ENCODE measurements at places on chromosomes 12 and 14. TPM values are rescaled to one million over a fixed set of nuclear protein-coding genes. Genes with fewer than 3 reads are reported as not detected.

DNA sequence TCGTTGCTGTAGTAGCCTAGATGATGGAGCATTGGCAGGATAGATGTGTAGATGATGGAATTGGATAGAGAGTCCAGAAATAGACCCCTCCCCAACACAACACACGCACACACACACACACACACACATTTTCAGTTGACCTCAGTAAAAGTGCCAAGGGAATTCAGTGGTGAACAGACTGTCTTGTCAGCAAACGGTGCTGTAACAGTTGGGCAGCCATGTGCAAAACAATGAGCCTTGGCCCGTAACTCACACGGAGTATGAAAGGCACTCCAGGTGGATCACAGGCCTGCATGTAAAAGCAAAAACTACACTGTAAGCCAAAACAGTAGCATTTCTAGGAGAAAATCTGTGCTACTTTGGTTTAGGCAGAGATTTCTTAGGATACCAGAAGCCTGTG is 87.8 kb downstream of the DDX51 start:
- DNase-seq: no peak

- DNase-seq: no peak
These were observed 58.9 kb upstream of the RNU6-7 start for GRCh38 chr14:32142754-32143437.

DNA sequence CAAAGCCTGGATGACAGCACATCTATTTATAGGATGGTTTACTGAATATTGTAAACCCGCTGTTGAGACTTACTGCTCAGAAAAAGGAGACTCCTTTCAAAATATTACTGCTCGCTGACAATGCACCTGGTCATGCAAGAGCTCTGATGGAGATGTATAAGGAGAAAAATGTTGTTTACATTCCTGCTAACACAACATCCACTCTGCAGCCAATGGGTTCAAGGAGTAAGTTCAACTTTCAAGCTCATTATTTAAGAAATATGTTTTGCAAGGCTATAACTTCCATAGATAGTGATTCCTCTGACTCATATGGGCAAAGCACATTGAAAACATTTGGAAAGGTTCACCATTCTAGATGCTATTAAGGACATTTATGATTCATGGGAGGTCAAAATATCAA is 201.7 kb downstream of the SNAPC1 start:
- DNase-seq: no peak

TROAP gene
- total RNA-seq: 0.81 TPM

KLRK1 gene
- total RNA-seq: 0.45 TPM

- no peak for DNase-seq
These were observed 5.8 kb downstream of the NDUFA12 start for GRCh38 chr12:94997726-94998125.

TBX5 gene
- not detected for total RNA-seq

GRCh38 chr14:36510078-36510799 is 9.8 kb downstream of the NKX2-1 start:
- DNase-seq: no peak

PMCH gene
- not detected for total RNA-seq

GCN1 gene
- total RNA-seq: 70.6 TPM

CIDEB gene
- 2.4 TPM for total RNA-seq

- no peak for DNase-seq
These were observed 126.6 kb upstream of the BCL2L14 start for GRCh38 chr12:11943919-11944700.

- DNase-seq: no peak
These were observed 143.8 kb upstream of the FGD4 start for GRCh38 chr12:32255588-32255987.

- DNase-seq: no peak
These were observed 63.1 kb upstream of the SLC38A2 start for GRCh38 chr12:46435625-46436024.

DCN gene
- 31.7 TPM for total RNA-seq

GRCh38 chr14:94532447-94532846 is 23.2 kb upstream of the SERPINA12 start:
- DNase-seq: no peak

TEP1 gene
- total RNA-seq: 16.9 TPM

AVPR1A gene
- 1.2 TPM for total RNA-seq

DNA sequence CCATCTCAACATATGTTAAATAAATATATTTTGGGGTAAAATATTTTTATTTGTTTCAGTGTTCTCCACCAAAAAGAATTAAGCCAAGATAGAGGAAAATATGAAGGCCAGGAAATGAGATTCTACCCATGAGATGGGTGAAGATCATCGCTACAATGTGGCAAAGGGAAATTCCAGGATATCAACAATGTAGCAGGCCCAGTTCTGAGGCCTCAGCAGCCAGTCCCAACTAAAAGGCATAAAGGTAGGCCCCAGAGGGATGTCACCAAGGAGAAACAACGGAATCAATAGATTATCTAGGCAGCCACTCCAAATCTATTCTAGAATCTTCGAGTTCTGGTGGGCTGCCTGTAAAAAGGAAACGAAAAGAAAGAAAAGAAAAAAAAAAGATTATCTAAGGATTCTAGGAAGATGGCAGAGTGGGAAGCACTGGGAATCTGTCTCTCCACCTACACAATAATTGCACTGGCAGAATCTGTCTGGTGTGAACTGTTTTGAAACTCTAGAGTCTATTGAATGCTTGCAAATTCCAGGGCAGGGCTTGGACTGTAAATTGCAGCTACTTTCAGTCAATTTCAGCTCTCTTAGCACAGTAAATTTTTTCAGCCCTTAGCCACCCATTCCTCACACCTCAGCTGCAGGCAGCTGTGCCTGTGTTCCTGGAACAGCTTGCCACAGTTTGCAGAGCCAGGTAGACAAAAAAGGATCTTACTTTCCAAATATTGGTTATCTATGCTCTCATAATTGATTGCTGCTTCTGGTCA is 33.1 kb upstream of the MMP19 start:
- DNase-seq: no peak

- no peak for DNase-seq
These were observed 41.3 kb downstream of the JDP2 start for GRCh38 chr14:75469164-75469563.

CNTN1 gene
- total RNA-seq: 330 TPM

- no peak for DNase-seq
These were observed 59.1 kb upstream of the GALNT9 start for GRCh38 chr12:132388379-132389015.

- no peak for DNase-seq
These were observed 139.2 kb downstream of the SLC2A13 start for GRCh38 chr12:39966721-39967120.

HNF1A gene
- total RNA-seq: not detected

VDR gene
- total RNA-seq: 2.1 TPM

DNA sequence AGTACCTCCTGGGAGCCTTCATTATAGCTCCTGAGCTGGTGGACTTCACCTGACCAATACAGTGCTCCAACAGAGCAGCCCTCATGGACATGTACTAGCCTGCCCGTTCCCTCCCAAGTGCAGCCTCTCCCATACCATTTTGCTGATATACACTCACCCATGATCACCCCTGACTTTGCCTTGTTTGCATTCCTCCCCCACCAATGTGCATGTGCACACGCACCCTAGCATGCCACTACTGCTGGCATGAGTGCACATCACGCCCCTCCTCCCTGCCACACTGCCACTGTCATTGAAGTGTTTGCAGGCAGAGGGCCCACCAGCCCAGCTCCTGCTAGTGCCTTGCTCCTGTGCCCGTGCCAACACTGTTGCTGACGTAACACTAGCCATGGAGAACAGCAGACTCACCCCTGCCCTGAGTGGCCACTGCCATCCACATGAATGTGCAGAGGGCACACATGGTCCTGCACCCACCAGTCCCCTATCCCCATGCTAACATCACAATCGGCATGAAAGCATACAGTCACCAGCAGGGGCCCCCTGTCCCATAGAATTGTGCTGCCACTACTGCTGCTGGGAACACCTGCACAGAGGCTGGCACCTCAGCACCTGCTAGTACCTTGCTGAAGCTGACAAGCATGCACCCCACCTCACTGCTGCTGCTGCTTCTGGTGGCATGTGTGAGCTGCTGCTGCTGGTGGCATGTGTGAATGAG is 110.3 kb downstream of the SINHCAF start:
- no peak for DNase-seq

GPD1 gene
- 10.5 TPM for total RNA-seq

GRCh38 chr14:61744238-61744637 is 18.0 kb upstream of the SNAPC1 start:
- no peak for DNase-seq

DNA sequence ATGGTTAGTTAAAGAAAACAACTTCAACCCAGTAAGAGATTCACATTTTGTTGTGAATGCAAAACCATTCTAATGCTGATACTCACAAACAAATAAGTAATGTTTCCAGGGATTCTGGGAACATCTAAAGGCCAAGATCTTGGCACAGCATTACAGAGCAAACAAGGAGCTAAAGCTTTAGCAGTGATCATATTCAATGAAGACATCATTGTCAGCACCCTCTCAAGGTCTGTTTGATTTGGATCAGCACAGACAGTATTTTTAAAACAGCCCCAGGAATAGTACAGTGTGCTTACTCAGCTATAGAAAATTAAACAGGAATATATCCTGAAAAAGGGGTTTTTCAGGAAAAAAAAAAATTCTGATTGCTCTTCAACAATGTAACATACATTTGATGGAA is 71.4 kb downstream of the TMEM260 start:
- DNase-seq: no peak

DNA sequence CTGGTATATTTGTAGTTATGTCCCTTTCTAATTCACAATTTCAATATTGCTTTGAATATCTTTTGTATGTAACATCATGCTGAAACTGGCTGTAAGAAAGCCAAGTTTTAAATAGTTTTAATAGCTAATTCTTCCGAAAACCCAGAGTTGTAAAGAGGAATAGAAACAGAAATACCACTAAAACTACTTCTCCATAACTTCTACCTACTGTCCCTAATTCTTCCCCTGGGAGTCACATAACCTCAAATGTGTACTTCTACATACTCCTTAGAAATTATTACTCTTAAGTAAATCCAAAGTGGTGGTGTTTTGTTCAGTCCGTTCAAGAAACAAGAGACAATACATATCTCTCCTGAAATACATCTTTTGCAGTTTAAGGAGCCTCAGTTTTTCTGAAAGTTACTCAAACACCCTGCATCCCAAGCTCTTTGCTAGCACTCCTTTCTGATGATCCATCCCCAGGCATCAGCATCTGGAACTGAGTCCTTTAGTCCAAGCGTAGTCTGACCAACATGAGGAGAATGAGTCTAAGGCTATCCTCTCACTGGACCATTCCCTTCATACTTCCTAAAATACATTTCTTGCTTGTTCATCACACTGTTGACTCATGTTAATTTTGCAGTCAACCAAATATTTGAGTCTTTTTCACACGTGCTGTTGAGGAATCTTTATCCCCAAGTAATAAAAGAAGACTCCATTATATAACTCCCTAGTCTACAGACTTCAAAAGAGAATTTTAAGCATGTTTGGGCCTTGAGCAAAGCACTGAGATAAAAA is 214.3 kb upstream of the NUDT4 start:
- DNase-seq: no peak

DNA sequence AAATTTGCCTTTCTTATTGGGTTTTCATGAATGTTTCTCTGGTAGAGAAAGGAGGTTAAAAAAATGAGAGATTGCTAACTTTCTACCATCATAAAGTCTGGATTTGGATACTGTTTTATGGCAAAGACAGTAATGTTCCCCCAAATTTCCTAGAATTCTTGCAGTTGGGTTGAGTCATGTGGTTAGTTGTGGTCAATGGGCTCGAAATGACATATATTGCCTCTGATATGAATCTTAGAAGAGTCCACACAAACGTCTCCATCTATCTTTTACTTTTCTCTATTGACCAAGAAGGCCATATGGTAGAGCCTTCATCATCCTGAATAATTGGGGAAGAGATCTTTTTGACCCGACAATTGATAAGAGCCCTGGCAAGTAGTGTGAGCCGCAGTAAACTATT is 119.5 kb upstream of the PMCH start:
- DNase-seq: no peak

Measured in dorsolateral prefrontal cortex (tissue), 122 donors.